G401 (cell line): ENCODE measurements at places on chromosomes 4 and X. TPM values are rescaled to one million over a fixed set of nuclear protein-coding genes. Genes with fewer than 3 reads are reported as not detected.

FAM47E gene
- 0.37 and 2.8 TPM in 2 replicates for total RNA-seq

RIBC1 gene
- 1.4 and 3.5 TPM in 2 replicates for total RNA-seq

LIN54 gene
- total RNA-seq = 22.3 and 30.0 TPM in 2 replicates

CXCL8 gene
- not detected in 2 replicates for total RNA-seq

SH3RF1 gene
- not detected in 2 replicates for total RNA-seq

DGAT2L6 gene
- not detected in 2 replicates for total RNA-seq

CASK gene
- 13.1 and 43.2 TPM in 2 replicates for total RNA-seq

MECP2 gene
- 19.8 and 33.1 TPM in 2 replicates for total RNA-seq

AR gene
- total RNA-seq = not detected in 2 replicates

PAGE4 gene
- not detected in 2 replicates for total RNA-seq

NXF2B gene
- not detected in 2 replicates for total RNA-seq

MSANTD1 gene
- 0.20 TPM in 1 of 2 replicates, not detected in the other for total RNA-seq

ELMOD2 gene
- total RNA-seq = 12.9 and 28.5 TPM in 2 replicates

UGT2B15 gene
- not detected in 2 replicates for total RNA-seq

DUSP9 gene
- 0.20 and 2.5 TPM in 2 replicates for total RNA-seq

GPM6B gene
- 145 and 154 TPM in 2 replicates for total RNA-seq

GRCh38 chr4:98539741-98540140 lies 118.7 kb downstream of the TSPAN5 start:
- DNase-seq = peak; percentile 79

DNA sequence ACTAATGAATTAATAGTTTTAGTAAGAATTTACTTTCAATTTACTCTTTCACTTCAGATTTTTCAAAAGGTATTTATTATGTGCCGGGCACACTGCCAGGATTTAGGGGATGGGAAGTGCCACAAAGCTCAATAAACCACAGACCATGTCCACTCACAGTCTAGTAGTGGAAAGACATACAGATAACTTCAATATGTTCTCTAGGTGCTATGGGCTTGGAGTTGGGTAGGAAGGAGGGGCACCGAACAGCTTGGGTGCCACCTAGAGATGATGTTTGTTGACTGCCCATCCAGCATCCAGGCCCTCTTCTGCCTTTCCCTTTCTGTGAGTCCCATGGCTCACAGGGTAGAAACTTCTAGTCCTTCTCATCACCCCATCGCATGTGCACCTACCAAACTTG lies 17.8 kb downstream of the MFAP3L start:
- no peak for DNase-seq

- DNase-seq = peak; percentile 51
These were observed 72.6 kb upstream of the TRIM2 start for GRCh38 chr4:153131596-153131995.

DNA sequence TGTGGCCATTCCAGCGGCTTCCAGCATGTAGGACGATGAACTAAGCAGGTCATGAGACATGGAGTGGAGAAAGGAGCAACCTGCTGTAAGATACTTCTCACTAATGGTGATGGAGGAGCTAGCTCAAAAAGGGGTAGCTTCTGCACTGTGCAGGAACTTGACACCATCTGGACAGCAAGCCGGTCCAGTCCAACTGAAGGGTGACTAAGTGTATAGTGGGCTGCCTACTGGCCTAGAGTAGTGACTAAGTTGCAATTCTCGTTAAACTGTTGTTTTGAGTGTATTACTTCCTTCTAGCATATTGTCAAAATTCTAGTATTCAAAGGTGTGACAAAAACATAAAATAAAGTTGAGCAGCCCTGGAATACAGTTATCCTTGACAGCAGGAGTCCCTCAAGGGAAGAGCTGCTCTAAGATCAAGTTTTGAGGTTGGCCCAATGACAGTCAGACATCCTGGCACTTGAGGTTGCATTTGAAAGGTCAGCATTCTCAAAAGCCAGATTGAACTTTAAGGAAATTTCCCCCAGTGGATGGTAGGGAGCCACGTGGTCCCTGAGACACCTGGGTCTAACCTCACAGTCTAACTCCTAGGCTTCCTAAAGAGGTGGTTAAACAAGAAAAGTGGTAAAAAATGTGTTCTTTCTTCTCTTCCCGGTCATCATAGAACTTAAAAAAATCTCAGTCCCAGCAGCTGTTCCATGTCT lies 8.0 kb downstream of the CETN2 start:
- no peak for DNase-seq

- DNase-seq = no peak
These were observed 43.1 kb upstream of the IL21 start for GRCh38 chr4:122663814-122664610.

DNA sequence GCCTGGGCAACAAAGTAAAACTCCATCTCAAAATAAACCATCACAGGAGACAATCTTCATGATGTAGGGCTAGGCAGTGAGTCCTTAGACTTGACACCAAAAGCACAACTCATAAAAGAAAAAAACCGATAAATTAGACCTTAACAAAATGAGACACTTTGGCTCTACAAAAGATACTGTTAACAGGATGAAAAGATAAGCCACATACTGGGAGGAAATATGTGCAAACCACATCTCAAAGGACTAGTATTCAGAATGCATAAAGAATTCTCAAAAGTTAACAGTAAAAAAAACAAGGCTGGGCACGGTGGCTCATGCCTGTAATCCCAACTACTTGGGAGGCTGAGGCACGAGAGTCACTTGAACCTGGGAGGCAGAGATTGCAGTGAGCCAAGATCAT lies 13.2 kb downstream of the EFHC2 start:
- DNase-seq = no peak

- peak; percentile 12 for DNase-seq
These were observed at the start of gene NKX3-2 for GRCh38 chr4:13543839-13544605. TSS of gene NKX3-2 (minus strand) at chr4:13544508. CDS start at chr4:13544414, 94 bp downstream.

DNA sequence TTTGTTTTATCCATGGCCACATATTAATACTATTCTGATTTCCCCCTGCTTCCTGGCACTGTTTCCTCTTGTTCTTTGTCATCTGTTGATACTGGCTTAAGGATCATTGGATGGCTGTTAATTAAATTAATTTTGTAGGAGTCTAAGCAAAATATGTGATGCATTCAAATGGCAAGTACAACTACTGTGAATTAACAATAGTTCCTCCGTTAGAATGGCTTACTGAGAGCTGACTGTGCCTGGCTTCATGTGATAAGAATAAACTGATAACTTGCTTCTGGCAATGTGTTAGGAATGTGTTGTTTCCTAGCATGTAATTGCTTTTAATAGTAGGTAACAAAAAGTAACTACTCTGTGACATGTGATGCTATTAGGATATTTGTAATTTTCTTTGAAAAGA lies 98.5 kb downstream of the RPA4 start:
- no peak for DNase-seq

GRCh38 chr4:991451-992296 lies 1.5 kb downstream of the SLC26A1 start:
- no peak for DNase-seq

GRCh38 chr4:10457255-10457801 lies at the start of gene ZNF518B:
TSS of gene ZNF518B (minus strand) at chr4:10457426. CDS start at chr4:10446328, 11,098 bp downstream.
- peak; percentile 65 for DNase-seq

DNA sequence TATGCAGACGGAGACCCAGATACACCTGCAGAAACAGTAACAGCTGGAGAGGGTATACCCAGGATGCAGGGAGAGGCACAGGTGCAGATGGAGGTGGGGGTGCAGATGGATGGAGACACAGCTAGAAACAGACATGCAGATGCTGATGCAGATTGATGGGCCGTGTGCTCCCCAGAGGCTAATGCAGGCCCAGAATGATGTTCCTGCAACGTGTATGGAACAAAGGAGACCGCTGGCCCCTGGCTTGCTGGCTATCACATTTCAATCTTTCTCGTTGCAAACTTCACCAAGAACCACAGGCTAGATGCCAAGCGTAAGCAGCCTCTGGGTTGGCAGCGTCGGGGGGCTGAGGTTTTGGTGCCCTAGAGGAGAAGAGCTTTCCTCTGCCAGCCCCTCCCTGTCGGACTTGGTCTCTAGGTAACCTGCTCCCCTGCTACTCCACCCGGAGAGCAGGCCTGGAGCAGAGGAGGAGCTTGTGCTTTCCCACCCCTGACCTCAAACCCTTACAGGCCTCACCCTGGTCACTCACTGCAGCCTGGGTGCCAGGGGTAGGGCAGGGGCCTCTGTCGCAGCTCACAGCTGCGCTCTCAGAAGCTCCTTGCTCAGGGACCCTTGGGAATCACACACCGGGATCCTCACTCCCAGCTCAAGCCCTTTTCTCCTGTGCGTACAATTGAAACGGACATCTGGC lies 69.0 kb upstream of the PSAPL1 start:
- no peak for DNase-seq

GRCh38 chr4:121273191-121273590 lies 107.6 kb downstream of the QRFPR start:
- no peak for DNase-seq

DNA sequence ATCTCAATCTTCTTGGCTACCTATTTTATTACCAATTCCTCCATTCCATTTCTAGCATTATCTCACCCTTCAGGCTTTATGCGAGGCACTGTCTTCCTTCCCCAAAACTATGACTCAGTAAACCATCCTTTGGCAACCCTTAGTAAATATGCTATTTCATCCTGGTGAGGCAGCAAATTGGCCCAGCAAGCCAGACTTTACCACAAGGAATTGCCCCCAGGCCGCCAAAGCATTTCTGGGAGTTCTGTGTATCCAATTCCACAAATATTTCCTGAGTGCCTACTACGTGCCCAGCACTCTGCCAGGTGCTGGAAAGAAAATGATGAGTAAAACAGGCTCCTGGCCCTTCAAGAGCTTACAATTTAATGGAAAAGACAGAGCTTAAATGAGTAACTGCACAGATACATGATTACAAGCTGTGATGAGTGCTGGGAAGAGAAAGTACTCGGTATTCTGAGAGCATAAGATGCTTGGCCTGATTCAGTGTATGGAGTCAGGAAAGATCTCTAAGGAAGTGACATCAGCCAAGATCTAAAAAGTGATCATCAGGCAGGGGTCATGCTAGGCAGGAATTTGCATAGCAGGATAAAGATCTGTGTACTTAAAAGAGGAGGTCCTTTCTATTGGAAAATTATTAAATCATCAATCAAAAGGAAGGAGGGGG lies 193.8 kb downstream of the ADAMTS3 start:
- DNase-seq = no peak

- DNase-seq = no peak
These were observed 27.5 kb upstream of the HERC5 start for GRCh38 chr4:88429401-88429800.

GRCh38 chr4:171602638-171603355 lies 210.4 kb upstream of the GALNTL6 start:
- no peak for DNase-seq

GRCh38 chr4:65668201-65669089 lies 1.8 kb downstream of the EPHA5 start:
- peak; percentile 12 for DNase-seq

GRCh38 chr4:76022031-76022430 lies 1.3 kb downstream of the CXCL10 start:
- no peak for DNase-seq

DNA sequence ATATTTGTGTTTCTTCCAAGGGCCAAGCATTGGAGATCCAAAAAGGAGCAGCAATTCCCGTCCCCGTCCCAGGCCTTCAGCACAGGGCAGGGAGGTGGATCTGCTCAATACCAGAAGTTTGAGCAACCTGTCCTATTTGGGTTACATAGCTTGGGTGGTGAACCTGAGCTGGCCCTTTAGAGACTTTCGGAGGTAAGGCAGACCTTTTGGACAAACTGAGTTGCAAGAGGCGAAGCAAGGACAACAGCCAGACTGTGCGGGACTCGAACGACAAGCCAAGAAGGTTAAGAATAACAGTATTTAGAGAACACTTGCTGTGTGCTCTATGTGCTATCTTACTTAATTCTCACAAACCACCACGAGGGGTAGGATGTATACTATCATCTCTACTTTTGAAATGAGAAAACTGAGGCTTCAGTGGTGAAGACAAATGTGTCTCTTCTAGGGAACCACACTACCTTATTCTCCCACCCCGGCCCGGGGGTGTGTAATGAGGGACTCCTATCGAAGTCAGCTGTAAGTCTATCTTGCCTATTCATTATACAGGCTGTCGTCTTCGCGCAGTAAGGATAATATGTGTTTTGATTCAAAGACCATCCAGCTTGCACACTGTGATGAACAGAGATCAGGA lies 1.3 kb downstream of the NOP14 start:
- peak; percentile 35 for DNase-seq

DNA sequence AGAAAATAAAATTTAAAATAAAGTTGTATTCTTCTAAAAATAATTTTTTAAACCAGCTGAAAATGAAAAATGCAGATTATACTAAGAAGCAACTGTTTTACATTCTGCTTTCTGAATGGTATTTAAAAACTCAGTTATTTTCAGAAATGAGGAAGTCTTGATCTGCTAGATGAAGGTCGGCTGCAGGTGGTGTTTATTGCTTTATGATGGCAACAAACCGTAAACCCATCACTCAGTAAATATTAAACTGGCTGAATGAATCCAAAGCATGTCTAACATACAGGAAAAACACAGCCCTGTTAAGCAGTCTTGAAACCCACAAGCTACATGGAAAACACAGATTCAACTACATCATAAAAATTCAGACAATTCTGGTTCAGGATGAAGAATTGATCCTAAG lies 29.3 kb downstream of the DYNLT3 start:
- no peak for DNase-seq

- peak; percentile 68 for DNase-seq
These were observed 39.0 kb downstream of the FAM53A start for GRCh38 chr4:1644891-1645657.

- peak; percentile 27 for DNase-seq
These were observed 18.9 kb downstream of the CNGA2 start for GRCh38 chrX:151753313-151754046.

GRCh38 chrX:115913575-115913974 lies 257.0 kb upstream of the AGTR2 start:
- no peak for DNase-seq

GRCh38 chr4:8404791-8405515 lies 35.6 kb downstream of the ACOX3 start:
- DNase-seq = no peak

DNA sequence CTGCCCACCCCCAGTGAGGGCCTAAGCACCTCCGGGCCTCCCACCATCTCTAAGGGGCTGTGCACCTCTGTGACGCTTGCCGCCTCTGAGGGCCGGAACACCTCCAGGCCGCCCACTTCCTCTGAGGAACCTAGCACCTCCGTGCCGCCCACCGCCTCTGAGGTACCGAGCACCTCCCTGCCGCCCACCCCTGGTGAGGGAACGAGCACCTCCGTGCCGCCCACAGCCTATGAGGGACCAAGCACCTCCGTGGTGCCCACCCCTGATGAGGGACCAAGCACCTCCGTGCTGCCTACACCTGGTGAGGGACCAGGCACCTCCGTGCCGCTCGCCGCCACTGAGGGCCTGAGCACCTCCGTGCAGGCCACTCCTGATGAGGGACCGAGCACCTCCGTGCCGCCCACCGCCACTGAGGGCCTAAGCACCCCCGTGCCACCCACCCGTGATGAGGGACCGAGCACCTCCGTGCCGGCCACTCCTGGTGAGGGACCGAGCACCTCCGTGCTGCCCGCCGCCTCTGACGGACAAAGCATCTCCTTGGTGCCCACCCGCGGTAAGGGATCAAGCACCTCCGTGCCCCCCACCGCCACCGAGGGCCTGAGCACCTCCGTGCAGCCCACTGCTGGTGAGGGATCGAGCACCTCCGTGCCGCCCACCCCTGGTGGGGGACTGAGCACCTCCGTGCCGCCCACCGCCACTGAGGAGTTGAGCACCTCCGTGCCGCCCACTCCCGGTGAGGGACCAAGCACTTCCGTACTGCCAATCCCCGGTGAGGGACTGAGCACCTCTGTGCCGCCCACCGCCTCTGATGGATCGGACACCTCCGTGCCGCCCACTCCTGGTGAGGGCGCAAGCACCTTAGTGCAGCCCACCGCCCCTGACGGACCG lies 977 bp downstream of the MAGEE1 start:
- DNase-seq = peak; percentile 22

- DNase-seq = no peak
These were observed 131.9 kb downstream of the TBC1D19 start for GRCh38 chr4:26715636-26716242.

GRCh38 chrX:115968436-115969252 lies 201.9 kb upstream of the AGTR2 start:
- DNase-seq = peak; percentile 84

GRCh38 chrX:2521092-2521926 lies 20.5 kb upstream of the DHRSX start:
- no peak for DNase-seq
